NCI-H1417 treated with DMSO at 0.1 percent for 48 hours (cell line): ENCODE measurements at places on chromosomes 4 and X.

- no peak for DNase-seq
Measured at GRCh38 chr4:36363024-36363423, 81.6 kb downstream of the DTHD1 start.

- no peak for DNase-seq
Measured at GRCh38 chr4:141207961-141208360, 12.7 kb upstream of the ZNF330 start.

DNA sequence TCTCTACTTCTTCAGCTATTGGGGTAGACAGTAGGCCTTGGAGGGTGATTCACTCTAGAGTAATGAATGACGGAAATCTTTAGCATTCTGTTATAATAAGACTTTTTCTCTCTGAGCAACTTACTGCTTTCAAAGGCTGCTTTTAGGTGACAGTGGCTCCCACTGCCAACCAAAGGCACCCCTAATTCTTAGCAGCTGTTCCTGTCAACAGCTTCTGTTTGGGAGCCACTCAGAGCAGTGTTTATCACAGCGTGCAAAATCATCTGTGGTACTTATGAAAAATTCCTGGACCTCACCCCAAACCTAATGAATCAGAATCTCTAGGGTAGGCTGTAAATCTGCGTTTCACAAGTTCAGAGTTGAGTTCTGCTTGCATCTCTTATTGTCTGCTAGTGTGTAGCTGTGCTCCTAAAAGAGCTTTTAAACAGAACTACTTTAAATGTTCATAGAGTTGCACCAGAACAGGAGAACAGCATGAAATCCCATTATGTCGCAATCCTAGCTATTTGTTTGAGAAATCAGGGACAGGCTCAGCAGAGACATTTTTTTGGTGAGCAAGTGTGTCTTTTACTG lies 52.8 kb upstream of the POU4F2 start:
- DNase-seq = no peak

GRCh38 chr4:78585633-78586032 lies 34.1 kb downstream of the ANXA3 start:
- DNase-seq = no peak

DNA sequence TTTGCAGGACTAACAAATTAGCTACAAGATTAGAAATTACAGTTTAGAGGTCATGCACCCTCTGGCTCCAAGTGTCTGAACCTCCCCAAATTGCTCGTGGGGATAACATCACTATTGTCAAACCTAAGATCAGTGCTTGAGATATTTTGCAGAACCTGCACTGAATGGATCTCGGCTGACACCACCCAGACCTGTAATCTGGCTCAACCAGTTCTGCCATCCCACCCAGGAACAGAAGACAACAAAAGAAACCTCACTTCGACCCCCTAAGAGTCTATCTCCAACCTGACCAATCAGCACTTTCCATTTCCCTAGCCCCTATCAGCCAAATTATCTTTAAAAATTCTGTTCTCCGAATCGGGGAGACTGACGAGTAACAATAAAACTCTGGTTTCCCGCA lies 318.7 kb downstream of the NAP1L3 start:
- no peak for DNase-seq

GRCh38 chr4:127622621-127622920 lies 10.2 kb upstream of the INTU start:
- no peak for DNase-seq

DNA sequence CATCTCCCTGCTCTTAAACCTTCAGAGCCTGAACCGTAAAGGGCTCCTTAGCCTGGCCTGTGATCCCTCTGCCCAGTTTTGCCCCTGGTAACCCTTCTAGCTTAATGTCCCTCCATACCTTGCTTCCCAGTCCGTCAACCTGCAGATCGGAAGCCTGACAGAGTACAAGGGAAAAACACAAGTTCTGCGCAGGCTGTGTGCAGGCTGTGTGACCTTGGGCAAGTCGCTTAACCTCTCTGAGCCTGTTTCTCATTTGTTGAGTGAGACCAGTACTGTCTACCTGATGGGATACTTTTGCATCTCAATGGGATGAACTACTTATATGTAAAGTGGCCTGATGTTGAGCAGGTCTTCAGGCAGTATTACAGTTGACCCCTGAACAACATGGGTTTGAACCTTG lies 1.7 kb downstream of the NSDHL start:
- DNase-seq = no peak

GRCh38 chrX:130108647-130109428 lies 1.5 kb downstream of the ELF4 start:
- DNase-seq = no peak

DNA sequence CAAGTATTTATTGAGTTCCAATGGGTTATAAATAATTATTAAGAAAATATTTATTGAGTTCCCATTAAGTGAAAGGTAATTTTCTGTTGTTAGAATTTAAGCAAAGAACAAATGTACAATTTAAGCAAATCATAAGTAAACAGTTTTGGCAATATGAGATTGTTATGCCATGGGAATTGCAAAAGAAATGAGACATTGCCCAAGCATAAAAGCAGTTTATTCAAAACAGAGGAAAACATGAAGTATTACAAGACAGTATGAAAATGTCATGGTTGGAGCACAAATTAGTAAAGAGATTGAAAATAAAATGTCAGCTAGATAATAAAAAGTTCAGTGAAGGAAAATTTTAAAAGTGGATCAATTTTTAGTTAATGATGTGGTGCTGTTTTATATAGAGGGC lies 706.1 kb upstream of the EPHA5 start:
- no peak for DNase-seq

DNA sequence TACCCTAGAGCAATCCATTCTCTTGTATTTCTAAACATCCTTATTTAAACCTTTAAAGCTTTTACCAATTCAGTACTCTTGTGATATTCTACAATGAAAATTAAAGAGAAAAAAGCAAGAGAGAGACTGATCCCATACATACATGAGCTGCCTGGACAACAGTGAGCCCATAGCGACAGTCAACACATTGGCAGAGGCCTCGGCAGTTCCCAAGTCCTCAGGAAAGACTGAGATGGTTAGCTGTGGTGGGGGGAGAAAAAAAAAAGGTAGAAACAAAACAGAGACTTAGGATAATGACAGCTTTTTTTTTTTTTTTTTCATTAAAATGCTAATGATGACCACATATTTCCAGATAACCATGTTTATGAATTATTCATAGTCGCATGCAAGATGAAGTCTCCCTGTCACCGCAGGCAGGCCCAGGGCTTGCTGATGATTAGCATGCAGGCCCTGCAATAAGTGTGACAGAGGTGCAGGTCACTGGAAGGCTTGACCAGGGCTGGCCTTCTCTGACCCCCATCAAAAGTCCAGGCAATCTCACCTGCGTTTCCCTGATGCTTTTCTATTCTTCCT lies 148.8 kb downstream of the APBB2 start:
- DNase-seq = no peak

DNA sequence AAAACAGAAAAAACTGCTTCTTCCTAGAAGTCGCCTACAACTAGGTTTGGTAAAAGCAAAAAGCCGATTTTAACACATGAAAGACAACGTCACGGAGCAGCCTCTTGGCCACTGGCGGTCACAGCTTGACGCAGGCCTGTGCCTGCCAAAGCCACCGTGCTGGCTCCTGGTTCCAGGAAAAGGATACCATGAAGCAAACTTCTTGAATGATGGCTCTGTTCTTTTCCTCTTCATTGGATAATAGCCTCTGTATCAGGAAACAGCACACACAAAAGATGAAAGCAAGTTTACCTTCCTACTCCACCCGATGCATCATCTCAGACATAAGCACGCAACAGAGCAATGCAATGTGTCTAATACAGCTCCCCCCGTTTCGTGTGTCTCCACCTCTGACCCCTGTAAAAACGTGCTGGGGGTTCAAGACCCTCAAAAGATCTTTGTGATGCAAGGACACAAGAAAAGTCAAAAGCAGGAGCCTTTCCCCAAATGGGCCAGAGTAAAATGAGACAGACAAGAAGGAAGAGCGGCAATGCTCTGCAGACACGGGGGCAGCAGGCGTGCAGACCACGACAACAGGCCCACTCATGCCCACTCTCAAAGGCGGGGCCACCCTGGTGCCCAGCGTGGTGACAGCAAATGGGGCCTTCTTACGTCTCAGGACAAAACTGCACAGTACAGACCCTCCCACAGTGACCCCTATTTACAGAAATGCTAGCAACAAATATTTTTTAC lies 19.4 kb downstream of the GAK start:
- no peak for DNase-seq

DNA sequence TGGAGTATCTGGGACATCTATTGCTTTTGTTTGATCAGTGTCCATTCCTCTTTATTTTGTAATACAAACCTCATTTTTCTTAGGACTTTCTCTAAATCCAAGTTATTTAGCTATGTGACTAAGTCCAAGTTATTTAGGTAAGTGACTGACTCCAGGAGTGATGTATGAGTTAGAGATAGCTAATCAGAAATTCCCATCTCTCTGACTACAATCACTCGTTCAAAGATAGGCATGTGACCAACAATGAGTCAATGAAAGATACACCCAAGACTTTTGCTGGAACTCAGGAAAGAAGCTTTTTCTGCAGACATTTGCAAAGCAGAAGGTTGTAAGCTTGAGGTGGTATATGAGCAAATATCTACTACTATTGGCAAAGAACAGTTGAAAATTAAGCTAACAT lies 72.5 kb upstream of the KCNIP4 start:
- no peak for DNase-seq

GRCh38 chr4:182091128-182091527 lies 152.1 kb upstream of the TENM3 start:
- no peak for DNase-seq

DNA sequence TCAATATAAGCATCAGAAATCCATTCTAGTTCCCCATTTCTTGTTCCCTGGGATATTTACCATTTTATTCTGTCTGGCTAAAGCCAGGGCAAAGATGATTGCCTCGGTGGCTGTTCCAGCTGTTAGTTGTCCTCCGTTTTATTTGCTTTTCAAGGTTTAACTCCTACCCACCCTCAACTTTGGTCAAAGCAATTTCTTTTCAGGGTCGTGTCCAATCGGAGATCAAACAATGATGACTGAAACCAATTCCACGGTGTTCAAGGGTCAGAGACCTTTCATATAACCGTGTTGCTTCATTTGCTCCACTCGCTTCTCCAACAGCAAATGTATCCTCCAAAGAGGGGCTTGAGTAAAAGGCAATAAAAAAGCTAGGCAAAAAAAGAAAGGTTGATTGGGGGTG lies 193.5 kb upstream of the FTHL17 start:
- DNase-seq = no peak

GRCh38 chrX:50798783-50799182 lies 15.2 kb downstream of the SHROOM4 start:
- no peak for DNase-seq

GRCh38 chr4:154622598-154622997 lies 10.1 kb upstream of the FGG start:
- no peak for DNase-seq

DNA sequence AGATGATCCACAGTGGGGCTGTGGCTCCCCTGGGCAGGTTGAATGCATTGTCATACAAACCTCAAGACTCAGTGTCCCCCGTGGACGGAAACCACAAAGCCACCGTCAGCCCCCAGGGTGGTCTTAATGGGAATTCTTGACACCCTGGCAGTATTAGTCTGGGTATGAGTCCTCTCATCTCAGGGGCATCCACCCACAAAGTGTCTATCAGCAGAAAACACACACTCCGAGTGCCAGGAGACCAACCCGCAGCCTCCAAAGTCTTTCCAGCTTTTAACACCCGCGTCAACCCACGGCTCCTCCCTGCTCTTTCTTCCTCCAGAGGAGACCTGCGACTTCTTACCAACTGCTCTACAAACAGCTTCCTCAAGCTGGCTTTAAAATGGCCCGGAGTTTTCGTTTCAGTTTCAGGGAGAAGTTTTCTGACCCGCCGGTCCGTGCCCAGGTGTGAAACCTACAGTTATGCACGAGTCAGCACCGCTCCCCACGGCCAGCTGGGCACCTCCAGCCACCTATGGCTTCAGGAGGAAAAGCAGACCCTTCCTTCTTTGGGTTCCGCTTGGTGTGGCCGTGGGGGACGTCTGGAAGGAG lies 14.4 kb upstream of the ASMTL start:
- no peak for DNase-seq

DNA sequence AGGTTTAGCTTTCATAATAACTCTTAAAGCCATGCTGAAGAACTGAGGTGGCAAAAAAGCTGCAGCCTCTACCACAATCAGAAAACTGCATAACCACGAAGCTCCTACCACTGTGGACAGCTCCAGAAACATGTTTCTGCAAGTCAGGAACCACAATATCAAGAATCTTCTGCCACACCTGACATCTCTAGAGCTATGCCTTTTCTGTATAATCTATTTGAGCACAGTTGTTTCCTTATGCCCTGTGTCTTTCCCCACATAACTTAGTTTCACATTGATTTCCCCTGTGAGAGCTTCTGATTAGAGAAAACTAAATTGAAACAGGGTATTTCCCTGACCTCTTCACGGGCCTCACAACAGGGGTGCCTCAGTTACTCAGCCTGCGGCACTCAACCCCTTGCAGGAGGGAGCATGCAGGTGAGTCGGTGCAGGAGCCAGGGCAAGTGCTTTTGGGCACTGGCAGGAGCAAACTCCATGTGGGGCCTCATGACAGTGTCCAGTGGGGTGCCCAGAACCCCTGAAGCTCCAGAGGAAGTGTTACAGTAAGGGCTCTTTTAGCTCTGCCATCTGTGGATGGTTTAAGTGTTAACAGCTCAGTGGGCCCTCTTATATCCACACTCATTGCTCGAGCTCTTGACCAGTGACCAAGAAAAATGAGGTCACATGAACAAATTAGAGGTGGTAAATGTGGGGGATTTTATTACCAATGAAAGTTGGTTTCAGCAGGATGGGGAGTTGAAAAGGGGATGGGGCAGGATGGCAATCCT lies 132.8 kb upstream of the BMP3 start:
- DNase-seq = no peak

GRCh38 chr4:140906993-140907962 lies 151.1 kb upstream of the TBC1D9 start:
- DNase-seq = no peak

GRCh38 chr4:31125496-31125895 lies 405.3 kb downstream of the PCDH7 start:
- DNase-seq = no peak

DNA sequence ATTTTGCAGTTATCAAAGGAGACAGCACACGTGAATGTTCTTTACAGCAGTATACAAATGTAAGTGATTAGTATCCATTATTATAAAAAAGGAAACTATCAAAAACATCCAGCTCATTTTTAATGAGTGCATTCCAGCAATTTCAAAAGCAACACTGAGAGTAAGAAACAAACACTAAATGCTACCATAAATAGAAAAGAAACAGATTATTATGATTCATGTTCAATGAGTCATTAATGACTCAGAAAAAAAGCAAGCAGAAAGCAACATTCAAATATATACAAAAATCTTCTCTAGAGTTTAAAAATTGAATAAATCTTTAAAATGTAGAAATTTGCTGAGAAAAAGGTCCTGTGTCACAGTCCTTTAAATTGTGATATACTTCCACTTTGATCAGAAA lies 346.5 kb upstream of the FMR1 start:
- no peak for DNase-seq
